Panc1 (cell line): ENCODE measurements at places on chromosomes 12 and 14.
A peak's percentile ranks its signal among the peaks of the same experiment; 100 is the strongest.

GRCh38 chr12:115623275-115623674 is 654.2 kb downstream of the MED13L start:
- no peak for DNase-seq

- no peak for DNase-seq
Measured at GRCh38 chr14:102551995-102552705, 40.3 kb upstream of the RCOR1 start.

DNA sequence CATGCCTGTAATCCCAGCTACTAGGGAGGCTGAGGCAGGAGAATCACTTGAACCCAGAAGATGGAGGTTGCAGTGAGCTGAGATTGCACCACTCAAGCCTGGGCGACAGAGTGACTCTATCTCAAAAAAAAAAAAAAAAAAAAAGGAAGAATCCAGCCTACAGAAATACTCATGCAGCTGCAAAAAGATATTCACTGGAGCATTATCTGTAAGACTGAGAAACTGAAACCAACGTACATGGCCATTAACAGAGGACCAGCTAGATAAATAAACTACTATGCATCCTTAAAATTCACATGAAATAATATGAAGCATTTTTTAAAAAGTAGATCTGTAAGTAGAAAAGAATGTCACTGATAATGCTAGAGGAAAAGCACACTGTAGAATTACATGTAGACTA is 3.5 kb downstream of the SLC7A7 start:
- DNase-seq: no peak

DNA sequence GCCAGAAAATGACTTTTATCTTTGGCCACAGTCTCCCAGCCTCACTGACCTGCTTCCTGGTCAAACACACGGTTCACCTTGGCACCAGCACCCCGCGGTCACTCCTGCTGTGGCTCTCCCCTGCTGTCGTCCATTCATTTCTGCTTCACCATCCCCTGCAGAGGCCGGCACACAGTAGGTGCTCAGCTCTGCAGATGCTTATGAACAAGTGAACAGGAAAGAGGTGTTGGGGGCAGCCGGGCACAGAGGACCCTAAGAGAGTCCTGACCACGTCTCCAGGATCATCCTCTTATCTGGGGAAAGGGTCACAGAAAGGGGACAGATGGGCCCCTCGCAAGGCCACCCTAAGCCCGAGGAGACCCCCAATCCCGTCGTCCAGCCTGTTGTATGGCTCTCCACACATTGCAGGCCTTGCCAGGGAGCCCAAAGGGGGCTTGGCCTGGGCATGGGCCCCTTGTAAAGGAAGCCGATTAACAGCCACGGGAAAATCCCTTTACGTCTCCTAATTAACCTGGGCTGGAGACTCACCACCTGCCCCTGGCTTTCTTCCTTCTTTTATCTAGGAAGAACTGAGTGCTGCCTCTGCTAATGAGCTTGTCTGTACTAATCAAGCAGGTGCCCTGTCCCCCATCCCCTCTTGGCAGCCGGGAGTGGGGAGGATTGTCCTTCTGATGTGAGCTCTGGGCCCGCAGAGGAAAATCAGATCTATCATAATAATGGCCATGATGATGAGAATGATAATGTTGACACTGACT is 119.2 kb downstream of the AACS start:
- DNase-seq: no peak

GRCh38 chr12:26527682-26528081 is 305.3 kb downstream of the ITPR2 start:
- DNase-seq: no peak

DNA sequence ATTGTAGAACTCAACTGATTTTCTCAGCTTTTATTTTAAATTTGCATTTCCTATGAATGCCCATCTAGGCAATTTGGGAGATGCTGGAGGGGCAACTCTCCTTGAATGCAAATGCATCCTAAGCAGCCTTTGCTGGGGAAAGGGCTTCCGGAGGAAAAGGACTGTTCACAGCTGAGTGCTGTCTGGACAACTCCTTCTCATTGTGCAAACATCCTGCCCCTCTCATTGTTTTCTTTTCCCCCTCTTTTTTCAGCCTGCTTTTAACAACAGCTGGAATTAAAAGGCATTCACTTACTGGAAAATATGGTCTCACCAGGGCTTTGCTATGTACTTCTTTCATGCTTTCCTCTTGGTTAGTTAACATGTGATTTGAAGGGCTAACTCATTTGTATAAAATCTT is 397.8 kb downstream of the FUT8 start:
- DNase-seq: no peak

- DNase-seq: no peak
Measured at GRCh38 chr12:81295251-81295650, 217.4 kb downstream of the ACSS3 start.

GRCh38 chr12:49548822-49549648 is 10.2 kb downstream of the KCNH3 start:
- no peak for DNase-seq

DNA sequence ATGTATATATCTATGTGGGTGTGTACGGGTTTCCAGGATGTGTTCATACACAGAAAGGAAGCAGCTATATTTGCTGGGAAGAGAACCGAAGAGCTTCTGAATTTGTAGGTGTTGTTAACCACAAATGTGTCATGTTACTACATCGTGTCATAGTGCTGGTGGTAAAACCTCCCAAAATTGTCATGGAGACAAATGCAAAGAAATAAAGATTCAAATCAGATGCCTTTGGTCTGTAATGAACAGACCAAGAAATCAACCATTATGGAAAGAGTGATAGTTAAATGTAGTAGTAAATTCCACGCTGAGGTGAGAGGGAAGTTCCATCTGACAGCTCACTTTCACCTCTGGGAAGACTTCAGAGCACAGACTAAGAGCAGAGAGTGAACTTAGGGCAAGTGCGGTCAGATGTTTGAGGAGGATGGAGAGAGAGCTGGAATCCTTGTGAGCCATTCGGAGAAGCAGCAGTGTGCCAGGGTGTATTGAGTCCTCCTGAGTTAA is 487.5 kb downstream of the TMEM121 start:
- no peak for DNase-seq

- DNase-seq: no peak
Measured at GRCh38 chr14:50647753-50648152, 20.4 kb downstream of the SAV1 start.

DNA sequence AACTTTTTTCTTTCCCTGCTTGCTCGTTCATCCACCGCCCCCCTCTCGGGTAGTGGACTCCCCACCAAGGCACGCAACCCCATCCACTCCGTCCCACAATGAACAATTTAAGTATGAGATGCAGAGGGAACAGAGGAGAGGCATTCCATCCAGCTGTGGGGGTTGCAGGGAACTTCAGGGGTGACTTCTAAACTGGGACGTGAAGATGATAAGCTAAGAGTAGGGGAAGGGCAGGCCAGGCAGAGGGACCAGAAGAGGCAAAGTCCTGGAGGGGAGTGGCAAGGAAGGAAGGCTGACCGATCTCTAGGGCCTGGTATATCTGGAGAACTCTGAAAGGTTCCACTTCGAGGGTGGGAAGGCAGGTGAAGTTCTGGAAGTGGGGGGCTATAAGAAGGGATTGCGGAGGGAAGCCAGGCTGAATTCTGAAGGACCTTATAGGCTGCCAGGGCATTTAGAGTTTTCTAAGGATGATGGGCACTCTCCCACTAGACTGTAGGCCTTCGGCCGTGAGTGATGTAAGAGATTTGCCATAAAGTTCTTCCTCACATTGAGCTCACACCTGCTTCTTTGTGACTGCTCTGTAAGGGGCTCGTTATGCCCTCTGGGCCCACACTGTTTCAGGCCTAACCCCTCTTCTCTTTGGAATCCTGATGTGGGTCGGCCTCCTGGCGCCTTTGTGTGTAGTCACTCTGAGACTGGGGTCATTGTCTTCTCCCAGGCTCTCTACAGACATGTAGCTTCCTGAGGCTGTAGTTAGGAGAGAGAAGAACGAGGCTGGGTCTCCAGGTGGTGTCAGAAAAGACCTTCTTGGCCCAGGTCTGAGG is 12.1 kb downstream of the NFATC4 start:
- DNase-seq: no peak

DNA sequence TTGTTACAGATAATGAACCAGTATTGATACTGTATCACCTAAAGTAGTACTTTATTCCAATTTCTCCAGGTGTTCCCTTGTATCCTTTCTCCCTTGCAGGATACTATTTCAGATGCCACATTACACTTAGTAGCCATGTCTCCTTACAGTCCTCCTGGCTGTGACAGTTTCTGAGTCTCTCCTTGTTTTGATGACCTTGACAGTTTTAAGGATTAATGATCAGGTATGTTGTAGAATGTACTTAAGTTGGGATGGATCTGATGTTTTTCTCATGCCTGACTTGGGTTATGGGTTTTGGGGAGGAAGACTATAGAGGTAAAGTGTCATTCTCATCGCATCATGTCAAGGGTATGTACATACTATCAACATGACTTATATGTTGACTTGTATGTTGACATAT is 193.6 kb downstream of the ADGRD1 start:
- no peak for DNase-seq

DNA sequence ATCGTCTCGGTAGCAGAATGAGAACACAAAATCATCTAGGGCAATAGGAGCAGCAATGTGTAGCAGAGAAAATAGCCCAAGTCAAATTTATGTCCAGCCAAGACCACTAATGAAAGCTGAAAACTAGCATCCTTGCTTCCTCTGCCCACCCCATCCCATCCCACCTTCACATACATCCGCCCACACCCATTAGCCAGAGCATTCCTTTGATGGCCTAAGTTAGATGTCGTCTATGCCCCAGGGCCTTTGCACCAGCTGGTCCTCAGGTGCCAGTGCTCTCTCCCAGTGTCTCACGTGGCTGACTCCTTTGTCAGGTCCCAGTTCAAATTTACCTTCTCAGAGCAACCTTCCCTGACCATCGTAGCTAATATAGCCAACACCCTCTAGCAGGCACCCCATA is 17.8 kb upstream of the PPP2R5C start:
- DNase-seq: no peak

- no peak for DNase-seq
Measured at GRCh38 chr12:41465526-41465925, 277.4 kb downstream of the PDZRN4 start.

DNA sequence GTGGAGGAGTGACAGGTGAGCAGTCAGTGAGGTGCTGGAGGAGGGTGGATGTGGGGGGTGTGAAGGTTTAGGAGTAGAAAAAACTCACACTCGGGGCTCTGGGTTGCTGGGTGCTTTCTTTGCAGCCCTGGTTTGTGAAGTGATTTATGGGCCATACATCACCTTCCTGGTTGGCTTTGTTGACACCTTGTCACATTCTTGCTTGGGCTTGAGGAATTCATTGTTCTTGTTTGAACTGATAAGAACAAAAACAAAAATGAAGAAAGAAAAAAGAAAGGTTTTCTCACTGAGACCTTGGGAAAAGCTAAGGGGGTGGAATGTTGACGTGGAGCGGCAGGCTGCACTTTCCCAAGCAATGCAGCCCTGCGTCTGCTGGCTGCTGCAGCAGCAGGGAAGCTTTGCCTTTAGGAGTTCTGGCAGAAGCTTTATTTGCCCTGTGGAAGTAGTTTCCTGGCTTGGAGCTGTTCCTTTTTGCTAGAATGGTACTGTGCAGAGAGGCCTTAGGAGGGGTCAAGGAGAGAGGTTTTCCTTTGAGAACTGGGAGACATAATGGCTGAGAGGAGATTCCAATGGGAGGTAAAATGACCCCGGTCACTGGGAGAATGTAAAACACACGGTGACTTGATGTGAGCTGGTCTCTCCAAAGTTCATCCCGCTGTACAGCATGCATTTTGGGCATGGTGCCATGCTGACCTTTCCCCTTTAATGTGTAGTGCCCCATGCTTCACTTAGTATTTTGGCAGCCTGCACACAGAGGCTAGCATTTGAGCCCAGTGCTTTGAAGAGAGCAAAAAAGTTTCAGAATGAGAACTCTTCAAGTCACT is 52.8 kb downstream of the HMGA2 start:
- no peak for DNase-seq

DNA sequence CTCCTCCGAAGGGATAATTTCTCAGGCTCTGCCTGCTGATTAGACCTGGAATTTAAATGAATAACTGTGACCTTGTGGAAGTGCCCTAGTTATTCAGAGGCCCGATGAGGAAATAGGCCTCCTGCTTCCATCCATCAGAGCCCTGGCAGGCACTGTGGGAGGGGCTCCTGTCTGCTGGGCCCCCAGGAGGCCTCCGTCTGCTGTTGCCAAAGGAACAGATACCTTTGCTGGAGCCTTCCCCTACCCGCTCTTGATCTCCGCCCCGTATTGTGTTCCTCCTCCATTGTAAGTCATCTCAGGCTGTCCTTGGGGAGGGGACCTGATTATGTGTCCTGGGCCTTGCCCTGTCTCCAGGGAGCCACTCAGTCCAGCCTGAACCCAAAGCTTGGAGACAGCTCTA is 112.3 kb downstream of the NRXN3 start:
- DNase-seq: no peak

DNA sequence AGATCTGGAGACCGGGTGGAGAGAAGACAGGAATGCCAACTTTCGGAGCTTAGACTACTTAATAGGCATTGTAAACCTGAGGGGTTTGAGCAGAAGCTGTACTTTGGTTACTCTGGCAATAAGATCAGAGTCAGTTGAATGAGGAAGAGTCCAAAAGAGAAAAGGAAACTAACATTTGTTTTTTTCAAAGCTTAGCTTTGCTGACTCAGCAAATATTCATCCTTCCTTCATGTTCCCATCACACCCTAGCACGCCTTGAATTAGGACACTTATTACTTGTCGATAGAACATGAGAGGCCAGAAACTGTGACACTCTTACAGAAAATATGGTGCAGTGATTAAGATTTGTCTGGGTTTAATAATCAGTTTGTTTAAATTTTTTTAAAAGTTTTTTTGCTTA is 266.9 kb upstream of the ATP2B1 start:
- DNase-seq: no peak

- DNase-seq: no peak
Measured at GRCh38 chr14:79786522-79786921, 424.8 kb downstream of the DIO2 start.

DNA sequence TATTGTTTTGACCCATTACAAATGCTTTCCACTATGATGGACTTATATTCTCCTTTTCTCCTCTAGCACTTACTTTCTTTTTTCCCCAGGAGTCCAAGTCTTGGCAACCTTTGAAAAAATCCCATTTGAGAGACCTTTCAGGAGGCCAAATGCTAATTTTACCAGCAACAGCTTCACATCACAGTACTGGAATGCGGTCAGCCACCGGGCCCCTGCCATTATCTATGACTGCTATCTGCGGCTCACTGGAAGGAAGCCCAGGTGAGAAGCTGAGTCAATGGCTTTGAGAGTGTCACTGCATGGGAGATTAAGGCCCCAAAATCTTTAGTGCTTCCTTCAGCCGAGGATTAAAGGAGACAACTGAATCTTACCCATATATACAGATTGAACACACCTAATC is 64.2 kb downstream of the ERGIC2 start:
- no peak for DNase-seq

DNA sequence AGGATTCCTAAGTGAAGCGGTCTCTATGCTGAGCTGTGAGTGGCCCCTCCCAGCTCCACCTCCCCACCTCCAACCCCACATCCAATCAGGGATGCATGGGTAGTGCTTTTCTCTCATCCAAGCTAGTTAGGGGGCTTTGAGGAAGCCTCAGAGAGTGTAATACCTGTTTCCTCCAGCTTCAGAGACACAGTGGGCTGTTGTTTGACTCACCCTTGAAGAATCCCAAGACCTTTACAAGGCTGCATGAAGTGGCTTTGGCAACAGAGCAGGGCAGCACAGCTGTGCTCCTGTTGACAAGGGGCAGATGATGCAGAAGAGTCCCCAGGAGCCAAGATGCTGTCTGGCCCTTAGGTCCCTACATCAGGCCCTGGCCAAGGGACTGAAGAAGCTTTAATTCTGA is 27.1 kb upstream of the CLMN start:
- no peak for DNase-seq

GRCh38 chr12:77133566-77133965 is 68.2 kb upstream of the E2F7 start:
- no peak for DNase-seq

- peak; percentile 53 for DNase-seq
Measured at GRCh38 chr14:53539489-53540126, 386.5 kb upstream of the DDHD1 start.

GRCh38 chr14:91253795-91254323 is 9.4 kb upstream of the GPR68 start:
- no peak for DNase-seq
